EL (cell line): ENCODE measurements at places on chromosomes 12 and 14.

GRCh38 chr14:35384455-35385041, 20.0 kb downstream of the NFKBIA start:
- DNase-seq, result peak; percentile 90

- no peak for DNase-seq
Measured at GRCh38 chr14:30638926-30639325, 16.8 kb downstream of the SCFD1 start.

DNA sequence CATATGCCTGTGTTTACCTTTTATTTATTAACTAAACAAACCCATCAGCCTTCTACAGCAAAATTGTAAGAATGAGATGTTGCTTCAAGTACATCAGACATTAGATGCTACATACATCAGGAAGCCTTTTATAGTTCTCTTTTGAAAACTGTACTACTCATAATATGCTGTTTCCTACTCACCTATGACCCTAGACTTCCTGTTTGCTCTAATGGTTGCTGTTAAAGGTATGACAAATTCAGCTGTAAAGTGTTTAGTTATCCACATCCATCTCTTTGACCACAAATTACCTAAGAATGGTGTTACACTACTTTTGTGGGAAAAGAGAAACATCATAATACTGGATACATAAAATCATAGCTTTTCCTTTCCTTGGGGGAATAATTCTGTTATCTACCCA, 220.0 kb downstream of the RAD51B start:
- peak; percentile 16 for DNase-seq

GRCh38 chr12:67048371-67048770, 220.8 kb upstream of the CAND1 start:
- DNase-seq, result no peak

DNA sequence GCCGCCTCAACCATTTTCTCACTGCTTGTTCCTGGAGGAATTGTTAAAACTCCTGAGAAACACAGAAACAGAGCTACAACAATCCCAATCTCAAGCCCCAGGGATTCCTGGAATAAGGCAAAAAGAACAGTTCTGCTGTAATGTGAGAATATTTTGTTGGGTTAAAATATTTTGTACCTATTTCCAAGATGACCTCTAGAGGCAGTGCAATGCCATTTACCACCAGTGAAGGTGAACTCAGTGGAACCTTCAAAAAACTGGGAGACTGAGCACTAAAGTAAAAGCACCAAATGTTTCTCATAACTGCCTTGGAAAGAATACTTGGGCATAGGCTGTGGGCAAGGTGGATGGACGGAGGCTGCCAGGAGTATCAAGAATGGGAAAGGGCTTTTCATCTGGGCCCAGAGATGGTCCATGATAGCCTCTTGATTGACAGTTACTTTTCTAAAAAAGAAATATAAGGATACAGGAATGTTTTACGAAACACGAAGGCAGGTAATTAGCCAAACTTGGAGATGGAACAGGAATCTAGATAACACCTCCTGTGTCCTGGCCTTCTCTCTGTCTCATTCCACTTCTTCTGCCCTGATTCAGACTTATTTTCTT, 334.0 kb upstream of the FLRT2 start:
- DNase-seq, result peak; percentile 14
